IMR-90 (cell line): ENCODE measurements at places on chromosomes 3 and 15. TPM values are rescaled to one million over a fixed set of nuclear protein-coding genes. Genes with fewer than 3 reads are reported as not detected.

DNA sequence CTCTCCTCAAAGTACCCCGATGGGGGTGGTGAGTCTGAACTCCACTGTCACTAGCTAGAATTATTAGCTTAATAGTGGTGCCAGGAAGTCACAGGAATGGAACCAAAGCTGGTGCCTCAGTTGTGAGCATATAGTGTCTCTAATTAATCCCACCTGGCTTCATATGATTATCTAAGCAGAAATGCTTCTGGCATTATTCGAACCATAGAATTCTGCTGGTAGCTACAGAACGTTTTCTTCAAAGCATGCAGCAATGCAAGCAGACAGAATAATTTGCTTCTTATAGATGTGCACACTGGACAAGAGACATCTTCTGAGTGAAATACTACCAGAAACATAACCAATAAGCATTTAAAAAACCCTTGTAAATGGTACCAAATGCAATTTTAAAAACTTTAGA lies 160.9 kb downstream of the IMPG2 start:
- H3K4me1 ChIP-seq: peaks cover 5% of the 10 kb centered on the region
- H3K27me3 ChIP-seq: no peaks in the 10 kb centered on the region
- no peak for DNase-seq
- no peaks in the 10 kb centered on the region for H3K36me3 ChIP-seq

Gene AHSG
- total RNA-seq: not detected in 2 replicates

DNA sequence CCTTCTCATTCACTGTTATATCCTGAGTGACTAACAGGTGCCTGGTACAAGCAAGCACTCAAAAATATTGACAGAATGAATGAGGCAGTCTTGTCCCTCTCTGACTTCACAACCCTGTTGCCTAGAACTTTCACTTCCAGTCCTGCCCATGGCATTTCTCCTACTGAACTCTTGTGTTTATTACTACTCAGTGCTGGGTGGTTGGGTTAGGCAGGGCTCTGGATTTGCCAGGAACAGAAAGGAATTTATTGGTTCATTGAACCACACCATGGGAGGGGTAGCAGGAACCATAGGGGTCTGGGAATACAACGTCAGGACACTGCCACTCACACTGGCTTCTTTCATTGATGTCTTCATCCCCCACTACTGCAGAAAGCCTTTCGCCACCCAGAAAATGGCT lies 41.9 kb upstream of the SEMA4B start:
- no peaks in the 10 kb centered on the region for H3K27me3 ChIP-seq
- peaks cover 11% of the 10 kb centered on the region for H3K4me1 ChIP-seq
- no peaks in the 10 kb centered on the region for H3K36me3 ChIP-seq
- H3K4me3 ChIP-seq: no peak overlapping the region
- DNase-seq: no peak

DNA sequence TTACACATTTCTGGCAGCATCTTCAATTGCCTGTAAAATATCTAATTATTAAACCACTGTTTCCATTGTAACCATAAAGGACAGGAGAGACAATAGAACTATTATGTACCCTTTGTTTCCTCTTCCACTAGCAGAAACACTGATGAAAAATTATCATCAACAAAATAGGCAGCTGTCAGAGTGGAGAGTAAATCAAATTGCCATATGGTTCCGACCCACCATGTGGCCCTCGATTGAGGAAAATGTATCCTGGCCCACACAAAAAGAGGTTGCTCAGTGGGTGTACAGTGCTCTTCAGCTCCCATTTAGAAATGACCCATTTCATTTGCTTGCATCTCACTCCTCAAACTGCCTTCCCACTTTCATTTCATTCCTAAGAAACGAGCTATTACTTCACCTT lies 570.6 kb upstream of the UBE2E2 start:
- no peak overlapping the region for H3K4me3 ChIP-seq
- no peaks in the 10 kb centered on the region for H3K36me3 ChIP-seq
- H3K27me3 ChIP-seq: no peaks in the 10 kb centered on the region
- no peaks in the 10 kb centered on the region for H3K4me1 ChIP-seq
- no peak for DNase-seq
- H3K27ac ChIP-seq: no peak overlapping the region
